ENCODE measurements at places on chromosomes 2 and 18.

- peak; percentile 64 for DNase-seq
Observed at GRCh38 chr2:74502720-74503505, 3.5 kb upstream of the LBX2 start.

DNA sequence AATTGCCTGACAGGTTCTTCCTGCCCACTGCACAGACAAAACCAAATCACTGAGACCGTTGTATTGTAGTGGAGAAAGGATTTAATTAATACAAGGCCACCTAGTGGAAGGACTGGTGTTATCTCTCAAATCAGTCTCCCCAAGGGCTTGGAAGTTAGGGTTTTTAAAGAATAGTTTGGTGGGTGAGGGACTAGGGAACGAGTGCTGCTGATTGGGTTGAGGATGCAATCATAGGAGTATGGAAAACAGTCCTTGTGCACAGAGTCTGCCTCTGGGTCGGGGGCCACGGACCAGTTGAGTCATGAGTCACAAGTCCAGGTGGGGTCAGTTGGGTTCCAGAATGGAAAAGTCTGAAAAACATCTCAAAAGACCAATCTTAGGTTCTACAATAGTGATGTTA lies 89.1 kb downstream of the B3GNT2 start:
- DNase-seq = no peak

DNA sequence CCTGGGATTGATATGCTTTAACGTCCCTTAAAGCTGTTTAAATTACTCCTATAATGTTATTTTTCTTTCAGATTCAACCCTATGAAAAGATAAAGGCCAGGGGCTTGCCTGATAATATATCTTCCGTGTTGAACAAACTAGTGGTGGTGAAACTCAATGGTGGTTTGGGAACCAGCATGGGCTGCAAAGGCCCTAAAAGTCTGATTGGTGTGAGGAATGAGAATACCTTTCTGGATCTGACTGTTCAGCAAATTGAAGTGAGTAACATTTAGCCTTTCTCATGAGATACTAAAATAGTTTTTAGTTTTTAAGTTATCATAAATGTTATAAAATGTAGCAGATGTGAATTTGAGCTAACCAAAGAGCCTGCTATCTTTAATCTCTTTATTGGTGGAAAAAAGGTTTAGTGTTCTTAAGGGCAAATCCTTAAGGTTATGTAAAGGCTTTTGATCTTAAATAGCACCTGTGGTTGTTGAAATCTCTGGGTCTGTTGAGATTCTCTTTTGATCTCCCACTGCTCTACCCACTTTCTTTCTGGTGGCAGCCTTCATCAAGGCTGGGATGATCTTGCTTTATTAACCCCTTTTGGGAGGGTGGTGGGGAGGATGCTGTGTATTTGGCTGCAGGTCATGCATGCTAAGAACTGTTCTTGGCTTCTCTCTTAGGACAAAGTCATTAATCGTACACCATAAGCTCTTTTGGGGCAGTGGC lies 40.9 kb downstream of the UGP2 start:
- no peak for DNase-seq

DNA sequence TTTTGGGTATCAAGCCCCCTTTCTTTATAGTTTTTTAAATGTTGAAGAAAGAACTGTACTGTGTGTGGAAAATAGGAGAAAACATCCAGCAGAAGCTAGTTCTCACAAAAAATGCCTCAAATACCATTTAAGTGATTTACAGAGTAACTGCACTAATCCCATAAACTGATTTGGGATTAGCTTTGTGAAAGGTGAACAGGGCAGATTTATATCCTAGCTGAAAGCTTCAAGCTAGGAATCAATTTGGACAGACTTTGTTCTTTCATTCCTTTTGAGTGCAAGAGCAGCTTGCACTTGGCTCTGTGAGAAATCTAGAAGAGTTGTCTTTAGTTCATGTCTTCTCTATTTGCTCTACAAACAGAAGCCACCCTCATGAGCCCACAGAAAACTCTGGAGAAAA lies 183.9 kb upstream of the VRK2 start:
- DNase-seq = no peak

- DNase-seq = no peak
Observed at GRCh38 chr2:201348758-201349157, 8.4 kb downstream of the FLACC1 start.

- DNase-seq = no peak
Observed at GRCh38 chr18:13302040-13302439, 83.5 kb downstream of the LDLRAD4 start.

DNA sequence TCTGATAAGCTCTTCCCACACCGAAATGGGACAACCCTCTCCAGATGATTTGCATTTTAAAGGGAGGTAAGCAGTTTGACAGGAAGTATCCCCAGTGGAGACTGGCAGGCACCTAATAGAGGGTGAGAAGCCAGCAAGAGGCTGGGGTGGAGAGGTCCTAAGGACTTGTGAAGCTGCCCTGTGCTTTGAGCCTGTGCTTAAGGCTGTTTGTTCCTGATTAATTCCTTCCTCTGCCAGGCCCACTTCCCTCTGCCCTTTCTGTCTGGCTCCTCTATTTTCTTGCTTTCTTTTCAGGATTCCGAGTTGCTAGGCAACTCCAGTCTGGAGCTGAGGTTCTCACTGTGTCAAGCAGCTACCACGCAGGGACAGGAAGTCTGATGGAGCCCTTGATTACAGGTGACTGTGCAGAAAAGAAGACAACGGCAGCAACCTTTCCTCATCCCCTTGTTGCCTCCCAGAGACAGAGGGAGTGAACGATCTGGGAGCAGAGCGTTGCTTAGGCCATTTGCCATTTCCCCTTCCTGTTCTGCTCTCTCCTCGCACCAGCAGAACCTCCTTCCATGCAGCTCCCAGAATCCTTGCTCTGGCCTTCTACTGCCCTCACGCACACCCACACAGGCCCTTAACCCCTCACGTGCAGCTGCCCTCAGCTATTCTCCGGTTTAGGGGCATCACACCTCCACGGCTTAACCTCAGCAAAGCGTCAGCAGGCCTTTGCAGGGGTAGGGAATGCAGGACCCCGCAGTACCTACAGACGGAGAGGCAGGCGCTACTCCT lies 103.6 kb upstream of the CELF4 start:
- DNase-seq = no peak

DNA sequence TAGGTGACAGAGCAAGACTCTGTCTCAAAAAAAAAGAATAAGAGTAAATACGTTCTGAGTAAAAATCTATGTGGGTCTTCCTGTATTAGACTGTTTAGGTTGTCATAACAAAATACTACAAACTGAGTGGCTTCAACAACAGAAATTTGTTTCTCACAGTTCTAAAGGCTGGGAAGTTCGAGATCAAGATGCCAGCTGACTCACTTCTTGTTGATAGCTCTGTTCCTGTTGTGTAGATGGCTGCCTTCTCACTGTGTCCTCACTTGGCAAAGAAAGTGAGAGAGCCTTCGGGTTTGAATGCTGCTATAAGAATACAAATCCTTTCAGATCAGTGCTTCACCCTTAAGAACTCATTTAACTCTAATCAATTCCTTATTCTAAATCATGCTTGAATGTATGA lies 430.0 kb upstream of the VWC2L start:
- DNase-seq = no peak

GRCh38 chr2:158953926-158954763 lies 14.3 kb upstream of the TANC1 start:
- DNase-seq = peak; percentile 50

DNA sequence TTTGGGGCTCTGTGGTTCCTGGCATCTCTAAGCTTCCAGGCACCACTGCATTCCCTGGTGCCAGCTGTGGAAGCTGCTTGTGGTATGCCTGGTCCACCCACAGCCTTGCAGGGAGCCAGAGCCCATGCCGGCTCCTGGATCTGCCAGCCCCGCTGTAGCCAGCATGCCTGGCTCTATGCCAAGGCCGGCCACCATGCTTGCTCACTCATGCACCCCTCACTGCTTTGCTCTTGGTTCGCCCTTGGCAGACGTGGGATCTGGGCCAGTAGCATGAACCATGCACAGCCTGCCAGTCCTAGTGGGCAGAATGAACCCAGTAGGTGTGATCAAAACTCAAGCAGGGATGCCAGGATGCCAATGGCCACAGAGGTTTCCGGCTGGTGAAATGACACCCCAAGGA lies 634.2 kb upstream of the TMEFF2 start:
- no peak for DNase-seq

DNA sequence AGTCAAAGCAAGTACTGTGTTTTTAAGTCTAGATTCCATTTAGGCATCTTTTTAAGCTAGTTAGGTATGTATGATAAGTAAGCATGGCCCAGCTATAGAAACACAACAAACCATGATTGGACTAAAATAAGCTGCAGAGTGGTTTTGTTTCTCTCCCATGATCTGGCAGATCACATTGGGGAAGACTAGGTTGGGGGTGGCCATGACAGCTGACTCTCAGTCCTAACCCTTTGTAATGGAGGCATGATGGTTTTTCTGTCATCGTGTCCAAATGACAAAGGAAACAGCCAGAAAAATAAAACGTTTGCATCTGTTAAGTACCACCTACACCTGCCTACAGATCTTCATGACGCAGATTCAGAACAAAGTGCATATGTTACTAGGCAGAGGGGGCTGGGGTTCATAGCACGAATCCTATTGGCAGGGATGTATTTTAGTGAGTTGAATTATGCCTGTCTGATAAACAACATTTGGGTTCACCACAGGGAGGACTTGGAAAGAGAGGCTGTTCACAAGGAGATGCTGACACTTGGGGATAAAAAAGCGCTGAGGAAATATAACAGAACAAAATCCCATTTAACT lies 33.8 kb upstream of the GALNT5 start:
- no peak for DNase-seq

GRCh38 chr2:5250482-5250881 lies 441.7 kb upstream of the SOX11 start:
- DNase-seq = no peak

DNA sequence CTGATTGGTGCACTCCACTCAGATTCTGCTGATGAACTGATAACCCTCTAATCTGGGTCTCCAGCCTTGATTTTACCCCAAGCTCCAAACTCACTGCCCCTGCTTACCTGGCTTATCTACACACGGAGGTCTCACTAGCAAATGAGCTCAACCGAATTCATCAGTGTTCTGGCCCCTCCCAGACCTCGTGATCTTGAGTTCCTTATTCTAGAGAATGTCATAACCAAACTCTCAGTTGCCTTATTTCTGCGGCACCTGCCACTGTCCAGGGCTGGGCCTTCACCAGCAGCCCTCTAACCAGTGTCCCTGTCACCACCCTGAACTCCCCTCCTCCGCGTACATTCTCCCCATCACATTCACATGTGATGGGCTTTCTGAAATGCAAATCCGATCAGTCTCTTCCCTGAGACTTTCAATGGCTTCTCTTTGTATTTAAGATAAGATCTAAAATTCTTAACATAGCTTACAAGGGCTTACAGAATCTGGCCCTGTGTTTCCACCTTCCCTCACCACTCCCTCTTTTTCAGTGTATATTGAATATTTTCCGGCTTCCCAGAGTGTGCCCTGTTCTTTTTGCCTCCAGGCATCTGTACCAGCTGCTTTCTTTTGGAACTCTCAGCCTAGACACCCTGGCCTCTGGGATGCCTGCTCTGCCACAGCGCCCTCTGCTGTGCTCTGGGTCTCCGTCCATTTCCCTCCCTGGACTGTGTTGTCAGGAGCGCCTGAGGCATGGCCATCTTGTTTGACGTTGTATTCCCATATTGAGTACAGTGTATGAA lies 31.1 kb downstream of the NAB1 start:
- peak; percentile 65 for DNase-seq

DNA sequence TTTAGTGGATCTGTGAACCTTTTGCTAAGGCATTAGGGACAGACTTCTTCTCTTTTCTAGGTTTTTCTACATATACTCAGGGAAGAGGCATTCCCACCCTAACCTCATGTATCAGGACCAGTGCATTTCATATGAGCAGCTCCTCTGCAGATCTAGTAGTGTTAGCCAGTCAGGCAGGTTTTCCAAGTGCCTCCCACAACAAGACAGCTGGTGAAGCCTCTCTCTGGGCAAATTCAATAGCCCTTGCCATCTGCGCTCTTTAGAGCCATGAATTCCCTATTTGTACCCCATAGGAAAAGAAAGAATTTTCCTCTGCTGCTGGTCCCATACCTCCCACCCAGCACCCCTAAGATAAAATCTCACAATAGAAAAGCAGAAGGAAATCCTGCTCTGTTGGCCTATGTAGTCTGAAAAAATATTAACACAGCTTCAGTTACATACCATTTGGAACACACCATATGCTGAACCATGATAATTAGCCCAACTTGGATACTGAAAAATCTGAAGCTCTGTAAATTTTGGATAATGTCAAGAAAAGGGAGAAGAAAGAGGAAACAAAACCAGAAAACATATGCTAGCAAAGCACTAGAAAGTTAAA lies 1354.6 kb upstream of the NRXN1 start:
- DNase-seq = no peak

DNA sequence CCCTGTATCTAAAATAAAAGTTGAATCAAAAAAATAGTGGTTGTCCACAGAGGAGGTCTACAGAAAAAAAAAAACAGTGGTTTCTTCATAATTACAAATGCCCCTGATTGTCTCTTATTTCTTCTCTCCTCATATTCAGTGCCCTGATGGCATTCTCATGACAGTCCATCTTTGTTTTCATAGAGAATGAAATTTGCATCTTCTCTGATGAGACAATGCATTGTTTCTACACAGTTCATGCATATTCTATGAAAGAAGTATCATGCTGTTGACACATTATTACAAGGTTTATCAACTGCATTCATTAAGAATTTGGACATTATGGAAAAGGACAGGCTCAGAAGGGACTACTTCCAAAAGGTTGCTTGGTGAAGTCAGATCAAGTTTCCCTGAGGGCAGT lies 59.5 kb downstream of the LHCGR start:
- DNase-seq = no peak

DNA sequence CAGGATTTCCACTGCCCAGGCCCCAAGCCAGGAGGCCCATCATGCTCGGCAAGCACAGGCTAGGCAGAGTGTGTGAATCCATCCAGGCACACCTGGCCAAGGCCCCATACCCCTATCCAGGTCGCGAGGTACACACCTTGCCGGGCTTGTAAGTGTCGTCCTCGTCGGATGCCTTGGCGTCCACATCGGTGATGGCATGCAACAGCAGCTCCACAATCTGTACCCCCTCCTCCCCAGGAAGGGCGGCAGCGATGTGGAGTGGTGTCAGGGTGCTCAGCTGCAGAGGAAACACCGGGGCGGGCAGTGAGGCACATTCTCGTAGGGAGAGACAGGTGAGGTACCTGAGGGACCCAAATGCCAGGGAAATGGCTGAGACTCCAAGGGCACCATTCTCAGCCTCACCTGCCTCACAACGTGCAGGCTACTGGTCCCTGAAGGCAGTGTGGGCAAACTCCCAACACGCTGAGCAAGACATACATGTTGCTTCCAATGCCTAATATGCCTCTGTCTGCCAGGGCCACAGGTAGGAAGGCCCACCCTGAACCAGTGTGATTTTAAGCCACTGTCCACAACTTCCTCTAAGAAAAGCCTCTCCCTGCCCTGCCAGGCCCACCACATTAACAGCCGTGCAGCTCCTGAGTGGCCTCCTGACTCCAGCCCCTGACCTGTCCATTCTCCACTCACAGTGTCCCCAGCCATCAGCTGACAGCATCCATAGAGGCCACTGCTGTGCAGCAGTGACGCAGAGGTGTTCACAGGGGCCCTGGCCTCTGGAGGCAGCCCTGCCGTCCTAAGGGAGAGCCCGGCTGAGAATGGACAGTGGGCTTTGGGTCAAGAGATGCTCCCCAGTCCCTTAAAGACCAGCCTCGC lies 44.9 kb downstream of the ANKMY1 start:
- no peak for DNase-seq
